ENCODE measurements at places on chromosomes 2 and 18.

- DNase-seq = no peak
Observed at GRCh38 chr2:43406651-43407279, 180.4 kb upstream of the ZFP36L2 start.

- DNase-seq = no peak
Observed at GRCh38 chr2:43007901-43008300, 215.5 kb upstream of the HAAO start.

GRCh38 chr2:167420211-167420610, 531.9 kb downstream of the XIRP2 start:
- DNase-seq = no peak

- no peak for DNase-seq
Observed at GRCh38 chr2:204138206-204138605, 201.6 kb downstream of the ICOS start.

DNA sequence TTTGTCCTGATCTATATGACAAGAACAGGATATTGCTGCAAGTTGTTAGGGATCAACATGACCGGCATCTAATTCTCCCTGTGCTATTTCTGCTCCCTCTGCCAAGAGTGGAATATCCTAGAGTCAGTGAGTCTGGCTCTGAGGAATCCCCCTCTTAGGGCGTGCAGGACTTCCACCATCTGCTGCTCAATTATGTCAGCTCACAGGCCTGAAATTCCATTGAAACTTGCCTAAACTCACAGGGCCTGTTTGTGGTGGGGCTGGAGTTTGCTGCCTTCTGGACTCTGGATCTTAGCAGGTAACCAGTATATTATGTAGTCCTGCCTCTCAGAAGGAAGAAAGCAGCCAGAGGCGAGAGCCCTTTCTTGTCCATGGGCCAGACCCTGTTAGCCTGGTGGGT, 323.0 kb downstream of the TSN start:
- DNase-seq = no peak

DNA sequence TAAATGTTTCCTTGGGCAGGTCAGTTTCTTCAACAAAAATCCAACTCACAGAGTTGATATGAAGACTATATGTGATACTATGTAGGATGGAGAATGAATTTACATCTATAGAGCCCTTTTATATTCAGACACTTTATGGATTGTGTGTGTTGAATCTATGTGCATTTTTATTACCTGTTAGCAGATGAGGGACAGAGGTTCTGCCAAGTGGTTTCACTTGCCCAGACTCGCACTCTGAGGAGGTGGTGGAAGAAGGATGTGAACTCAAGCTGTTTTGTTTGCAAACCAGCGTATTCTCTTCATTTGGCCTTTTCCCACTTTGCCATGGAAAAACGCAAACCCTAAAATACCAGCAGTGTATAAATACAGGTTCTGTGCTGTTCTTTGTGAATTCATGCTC, 237.6 kb downstream of the TDRD15 start:
- DNase-seq = no peak

GRCh38 chr18:6001867-6002266, 106.5 kb upstream of the TMEM200C start:
- no peak for DNase-seq
